ENCODE measurements at places on chromosomes 7 and 10. TPM values are rescaled to one million over a fixed set of nuclear protein-coding genes. Genes with fewer than 3 reads are reported as not detected.

Gene ZNF680
- polyA plus RNA-seq = 1.2 TPM

Gene ITGB8
- 0.64 TPM for polyA plus RNA-seq

Gene ZNF853
- 2.0 TPM for polyA plus RNA-seq

Gene CHST3
- 20.9 TPM for polyA plus RNA-seq

Gene OR13A1
- not detected for polyA plus RNA-seq

Gene ANKRD1
- 3.2 TPM for polyA plus RNA-seq

Gene SFTPA2
- polyA plus RNA-seq = not detected

Gene PNLIPRP2
- not detected for polyA plus RNA-seq

Gene RTKN2
- polyA plus RNA-seq = 1.5 TPM

Gene CASP2
- polyA plus RNA-seq = 16.0 TPM

Gene MEOX2
- polyA plus RNA-seq = not detected

Gene COMMD3
- polyA plus RNA-seq = 20.9 TPM

Gene SPDYE16
- not detected for polyA plus RNA-seq

Gene PIP
- not detected for polyA plus RNA-seq

Gene CYP2W1
- not detected for polyA plus RNA-seq

Gene RBP4
- polyA plus RNA-seq = 0.22 TPM

Gene EEPD1
- 2.5 TPM for polyA plus RNA-seq

Gene BZW2
- polyA plus RNA-seq = 55.2 TPM

Gene LEP
- 0.05 TPM for polyA plus RNA-seq

Gene CDK5
- polyA plus RNA-seq = 30.0 TPM

Gene SLC26A3
- polyA plus RNA-seq = not detected

Gene GFRA1
- 25.9 TPM for polyA plus RNA-seq

Gene BAMBI
- 6.0 TPM for polyA plus RNA-seq

Gene MYH16
- not detected for polyA plus RNA-seq

Gene PAPOLB
- 0.02 TPM for polyA plus RNA-seq

Gene C7orf33
- not detected for polyA plus RNA-seq

Gene BAIAP2L1
- 11.4 TPM for polyA plus RNA-seq

Gene FZD1
- polyA plus RNA-seq = 4.5 TPM

Gene TBATA
- polyA plus RNA-seq = not detected

Gene FFAR4
- not detected for polyA plus RNA-seq

Gene PGAM2
- 0.16 TPM for polyA plus RNA-seq

Gene MSMB
- not detected for polyA plus RNA-seq

Gene NCAPG2
- polyA plus RNA-seq = 19.5 TPM

Gene DEPP1
- 11.9 TPM for polyA plus RNA-seq

Gene HMX2
- polyA plus RNA-seq = not detected

Gene MRLN
- polyA plus RNA-seq = not detected

Gene SLC16A9
- 0.05 TPM for polyA plus RNA-seq

Gene NKX2-3
- polyA plus RNA-seq = not detected

Data from BJ (cell line).